ENCODE measurements at places on chromosomes 2 and 18.

DNA sequence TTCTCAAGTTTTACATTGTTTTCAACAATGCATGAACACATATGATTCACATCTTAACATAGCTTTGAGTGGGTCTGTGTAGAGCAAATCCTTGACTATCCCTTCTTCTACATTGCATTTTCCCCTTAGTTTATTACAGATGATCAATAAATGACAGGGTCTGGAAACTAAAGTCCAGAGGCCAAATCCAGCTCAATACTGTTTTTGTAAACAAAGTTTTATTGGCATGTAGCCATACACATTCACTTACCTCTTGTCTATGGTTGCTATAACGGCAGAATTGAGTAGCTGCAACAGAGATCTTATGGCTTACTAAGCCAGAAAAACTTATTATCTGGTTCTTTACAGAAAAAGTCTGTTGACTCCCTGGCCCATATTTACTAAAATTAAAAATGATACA lies 12.8 kb downstream of the FANCL start:
- DNase-seq: no peak

GRCh38 chr2:16828828-16829160 lies 163.2 kb upstream of the CYRIA start:
- DNase-seq: no peak

GRCh38 chr2:65762068-65762467 lies 329.7 kb upstream of the SPRED2 start:
- no peak for DNase-seq

DNA sequence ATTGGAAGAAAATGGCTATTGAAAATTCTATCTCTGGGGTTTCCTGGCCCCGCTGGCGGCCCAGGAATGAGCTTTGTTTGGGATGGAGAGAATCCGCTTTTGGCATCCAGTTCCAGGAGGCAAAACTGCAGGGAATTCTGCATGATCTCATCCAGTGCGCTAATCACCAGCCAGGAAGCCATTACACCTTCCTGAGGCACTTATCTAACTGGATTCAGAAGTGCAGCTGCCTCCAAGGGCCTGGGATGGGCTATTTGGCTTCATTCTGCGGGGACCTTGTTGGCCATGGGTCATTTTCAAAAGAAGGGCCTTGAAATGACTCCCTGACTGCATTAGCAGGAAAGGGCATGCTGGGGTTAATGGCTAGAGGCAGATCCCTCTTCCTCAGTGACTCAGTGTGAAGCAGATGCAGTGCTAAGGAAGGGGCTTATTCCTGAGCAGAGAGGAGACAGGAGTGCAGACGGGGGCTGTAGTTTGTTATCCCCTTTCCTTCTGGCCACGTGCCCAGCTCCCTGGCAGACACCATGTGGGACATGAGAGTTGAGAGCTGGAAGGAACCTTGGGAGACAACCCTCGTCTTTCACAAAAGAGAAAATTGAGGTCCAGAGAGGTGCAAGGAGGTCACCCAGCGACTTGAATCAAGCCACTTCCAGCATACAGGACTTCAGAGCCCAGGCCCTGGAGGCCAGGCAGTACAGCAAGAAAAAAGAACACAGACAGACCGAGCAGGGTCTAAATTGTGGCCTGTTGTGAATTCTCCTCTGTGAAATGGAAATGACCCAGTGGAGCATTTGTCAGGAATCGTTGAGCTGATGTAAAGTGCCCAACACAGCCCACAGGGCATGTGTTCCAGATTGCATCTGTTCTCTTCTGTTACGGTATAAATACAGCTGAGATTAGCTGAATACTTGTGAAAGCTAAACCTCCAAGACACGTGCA lies 161.8 kb downstream of the PRKCE start:
- no peak for DNase-seq

DNA sequence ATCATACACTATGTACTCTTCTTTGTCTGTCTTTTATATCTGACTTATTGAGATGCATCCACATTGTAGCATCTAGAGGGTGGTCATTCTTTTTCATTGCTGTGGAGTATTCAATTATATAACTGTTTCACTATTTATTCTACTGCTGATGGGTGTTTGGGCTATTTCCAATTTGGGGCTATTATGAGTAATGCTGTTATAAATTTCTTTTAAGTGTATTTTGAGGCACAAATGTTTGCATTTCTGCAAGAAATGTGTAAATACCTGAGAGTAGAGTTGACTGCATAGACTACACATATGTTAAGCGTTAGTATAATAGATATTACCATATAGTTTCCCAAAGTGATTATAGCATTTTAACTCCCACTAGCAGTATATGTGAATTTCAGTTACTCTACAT lies 26.9 kb upstream of the PPP1R1C start:
- no peak for DNase-seq

- no peak for DNase-seq
These were observed 162.8 kb downstream of the ZNF407 start for GRCh38 chr18:74760436-74760835.

GRCh38 chr2:199207011-199207410 lies 250.7 kb downstream of the SATB2 start:
- DNase-seq: no peak

- no peak for DNase-seq
These were observed 362.5 kb downstream of the ERBB4 start for GRCh38 chr2:212176151-212176550.

DNA sequence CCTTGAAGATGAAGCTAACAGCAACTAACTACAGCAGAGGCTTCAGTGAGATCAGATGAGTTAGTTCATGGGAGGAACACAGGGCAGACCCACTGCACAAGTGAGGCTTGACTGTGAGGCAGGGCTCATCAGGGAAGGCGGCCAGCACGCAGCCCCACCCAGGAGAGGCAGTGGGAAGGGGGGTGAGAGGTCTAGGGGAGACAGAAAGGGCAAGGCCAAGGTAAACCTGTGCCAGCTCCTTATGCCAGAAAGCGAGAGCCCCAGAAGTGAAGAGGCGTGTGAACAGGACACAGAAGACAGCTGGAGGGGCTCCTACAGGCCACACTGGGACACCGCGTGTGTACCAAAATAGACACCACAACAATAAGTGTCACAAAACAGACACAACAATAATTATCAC lies 48.6 kb downstream of the ANO7 start:
- DNase-seq: no peak

DNA sequence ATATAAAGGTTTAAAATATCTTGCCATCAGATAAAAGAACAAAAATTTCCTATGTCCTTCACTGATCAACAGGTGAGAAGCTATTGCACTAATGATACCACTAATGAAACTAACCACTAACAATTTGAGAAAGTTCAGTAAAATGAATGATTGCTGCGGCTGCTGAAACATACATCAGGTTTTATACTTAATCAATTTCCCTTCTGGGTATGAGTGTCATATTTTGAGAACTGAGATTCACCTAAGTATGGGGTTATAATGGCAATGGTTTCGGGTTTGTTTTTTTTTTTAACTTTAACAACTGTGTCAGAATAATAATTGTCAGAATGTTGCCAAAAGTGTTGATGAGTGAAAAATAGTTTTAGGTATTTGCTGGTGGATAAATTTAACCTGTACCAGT lies 151.3 kb upstream of the SLC39A10 start:
- DNase-seq: no peak

DNA sequence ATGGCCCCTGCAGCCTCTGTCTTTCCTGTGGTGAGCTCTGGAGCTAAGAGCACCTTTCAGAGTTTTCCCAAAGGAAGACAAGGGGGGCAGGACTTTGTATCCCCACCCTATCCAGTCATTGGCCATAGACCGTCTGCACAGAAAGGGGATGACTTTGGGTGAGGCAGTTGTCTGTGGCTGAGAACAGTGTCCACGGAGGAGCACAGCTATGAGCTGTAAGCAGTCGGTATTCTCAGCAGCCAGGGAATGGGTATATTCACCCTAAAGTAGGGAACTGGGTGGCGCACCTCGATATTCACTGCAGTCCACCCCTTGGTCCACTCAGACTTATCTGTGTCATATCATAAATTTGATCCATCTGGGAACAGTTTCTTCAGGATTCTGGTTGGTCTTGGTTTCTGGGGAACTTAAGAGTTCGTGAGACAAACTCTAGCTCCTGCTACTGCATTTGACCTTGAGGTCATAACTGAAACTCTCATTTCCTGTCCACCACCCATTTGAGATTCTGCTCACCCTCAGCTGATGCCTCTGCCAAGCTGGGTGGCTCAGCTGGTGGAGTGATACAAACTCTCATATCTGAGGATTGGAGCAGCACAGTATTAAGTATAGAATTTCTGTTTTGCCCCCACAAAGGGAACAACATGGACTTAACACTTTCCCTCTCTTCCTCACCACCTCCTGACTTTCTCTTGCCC lies 45.2 kb upstream of the SCG2 start:
- DNase-seq: no peak

DNA sequence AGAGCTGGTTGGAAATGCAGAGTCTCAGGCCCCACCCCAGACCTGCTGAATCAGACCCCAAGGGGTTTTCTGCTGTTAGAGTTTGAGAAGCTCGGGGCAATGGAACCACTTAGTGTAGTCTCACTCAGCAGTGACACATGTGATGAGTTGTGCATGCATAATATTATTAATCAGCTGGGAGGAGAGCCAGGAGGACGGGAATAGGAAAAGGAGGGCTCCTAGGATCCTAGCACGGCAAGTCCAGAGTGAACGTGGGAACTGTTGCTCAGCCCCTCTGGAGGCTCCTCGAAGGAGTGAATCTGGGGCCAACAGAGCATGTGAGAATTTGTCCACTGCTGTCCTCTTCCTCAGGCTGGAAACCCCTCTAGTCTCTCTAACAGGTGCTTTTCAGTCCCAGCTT lies 87.1 kb downstream of the HS1BP3 start:
- no peak for DNase-seq

DNA sequence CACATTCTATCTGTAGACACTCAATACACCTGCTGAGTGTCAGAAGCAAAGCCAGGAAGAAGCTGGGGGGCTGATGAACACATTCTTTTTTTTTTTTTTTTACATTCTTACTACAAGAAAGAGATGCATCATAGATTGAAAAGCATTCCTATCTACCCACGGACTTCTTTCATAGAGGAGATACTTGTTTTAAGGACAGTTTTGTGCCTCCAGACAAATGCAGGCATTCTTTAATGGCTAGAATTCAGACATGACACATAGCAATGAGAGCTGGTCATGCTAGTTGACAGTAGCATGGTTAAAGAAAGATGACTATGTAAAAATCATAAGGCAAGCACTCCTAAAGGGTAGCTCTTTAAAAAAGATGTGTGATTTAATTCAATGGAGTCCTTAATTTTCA lies 110.2 kb downstream of the EPHA4 start:
- DNase-seq: no peak

GRCh38 chr18:30682672-30683071 lies 359.9 kb downstream of the DSC3 start:
- no peak for DNase-seq

DNA sequence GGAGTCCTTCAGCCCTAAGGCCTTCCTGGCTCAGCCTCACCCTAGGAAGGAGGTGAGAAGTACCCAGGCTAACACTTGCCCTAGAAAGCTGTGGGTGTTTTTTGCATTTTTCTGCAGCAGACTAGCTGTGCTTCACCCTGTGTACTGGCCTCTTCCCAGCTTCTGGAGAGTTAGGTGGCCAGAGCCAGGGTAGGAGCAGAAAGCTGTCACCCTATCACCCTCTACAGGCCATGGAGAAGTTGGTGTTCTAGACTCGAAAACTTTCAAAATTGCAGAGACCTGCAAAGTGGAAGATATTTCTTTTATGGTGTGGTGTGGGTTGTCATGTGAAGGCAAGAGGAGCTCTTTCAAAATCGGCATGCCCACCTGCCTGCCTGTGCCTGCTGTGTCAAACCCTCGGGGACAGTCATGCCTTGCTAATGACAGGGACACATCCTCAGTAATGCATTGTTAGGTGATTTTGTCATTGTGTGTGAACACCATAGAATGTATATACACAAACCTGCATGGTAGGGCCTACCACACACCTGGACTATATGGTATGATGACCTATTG lies 29.8 kb downstream of the EHD3 start:
- no peak for DNase-seq

DNA sequence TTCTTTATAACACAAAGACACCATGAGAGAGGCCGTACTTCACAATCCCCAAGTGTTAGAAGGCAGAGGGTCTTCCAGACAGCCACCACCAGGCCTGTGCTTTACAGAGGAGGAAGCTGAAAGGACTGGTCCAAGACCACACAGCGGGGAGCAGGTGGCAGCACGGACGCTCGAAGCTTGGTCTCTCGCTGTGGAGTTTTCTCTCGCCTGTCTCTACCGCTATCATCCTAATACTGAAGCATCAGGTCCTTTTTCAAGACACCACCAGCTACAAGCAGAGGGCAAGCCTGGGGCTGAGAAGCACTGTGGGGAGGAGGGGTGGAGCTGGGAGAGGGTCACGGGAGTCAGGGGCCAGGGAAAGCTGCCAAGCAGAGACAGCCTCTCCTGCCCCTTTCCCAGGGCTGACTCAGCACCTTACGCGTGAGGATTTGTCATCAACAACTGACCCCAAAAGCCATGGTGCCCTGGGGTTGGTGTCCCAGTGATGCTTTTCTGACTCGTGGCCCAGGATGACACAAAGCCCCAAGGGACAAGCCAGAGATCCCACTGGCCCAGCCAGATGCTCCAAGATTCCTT lies 31.9 kb upstream of the FOSL2 start:
- no peak for DNase-seq

- DNase-seq: no peak
These were observed 48.2 kb downstream of the SLC66A3 start for GRCh38 chr2:11203480-11203879.

DNA sequence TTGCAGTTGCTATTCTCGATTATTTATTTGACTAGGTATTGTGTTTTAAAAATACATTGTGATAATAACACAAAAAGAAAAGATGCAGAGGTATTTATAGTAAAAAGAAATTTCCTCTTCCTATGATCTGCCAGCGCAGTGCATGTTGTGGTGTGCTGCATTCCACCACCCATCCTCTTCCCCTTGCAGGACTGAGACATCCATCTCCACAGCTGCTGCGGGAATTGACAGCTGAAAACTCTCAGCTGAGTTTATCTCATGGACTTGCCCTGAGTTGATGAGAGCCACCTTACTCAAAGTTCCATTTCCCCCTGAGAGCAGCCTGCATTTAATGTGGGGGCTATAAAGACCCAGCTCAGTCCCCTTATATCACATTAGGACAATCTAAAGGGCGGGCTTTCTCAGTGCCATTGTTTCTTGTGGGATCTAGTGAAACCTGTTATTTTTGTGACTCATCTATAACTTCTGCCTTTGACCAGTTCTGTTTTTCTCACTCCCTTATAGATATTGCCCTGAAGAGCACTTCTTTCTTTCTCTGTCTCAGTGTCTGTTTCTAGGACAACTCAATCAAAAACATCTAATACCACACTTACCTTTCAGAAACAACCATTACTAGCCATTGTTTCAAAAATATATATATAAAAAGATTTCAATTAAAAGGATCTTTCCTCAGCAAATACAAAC lies 698.5 kb downstream of the NR4A2 start:
- DNase-seq: no peak

DNA sequence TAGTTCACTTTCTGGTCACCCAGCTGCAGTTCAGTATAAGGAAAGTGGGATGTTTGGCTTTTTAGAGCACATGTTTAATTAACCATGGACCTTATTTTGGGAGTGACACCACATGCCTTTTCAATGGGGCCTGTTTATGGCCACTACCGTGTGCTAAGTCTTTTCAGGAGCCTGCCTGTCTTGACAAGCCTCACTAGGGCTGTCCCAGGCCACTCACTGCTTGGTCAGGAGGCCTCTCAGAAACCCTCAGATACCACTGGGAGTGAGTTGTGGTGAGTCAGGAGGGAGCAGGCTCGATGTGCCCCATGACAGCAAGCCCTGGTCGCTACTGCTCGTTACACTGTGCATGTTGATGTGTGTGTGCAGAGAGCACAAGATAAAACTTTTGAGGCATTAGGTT lies 123.0 kb downstream of the MAP4K4 start:
- DNase-seq: no peak
